Left lung (tissue), 14 donors: ENCODE measurements at places on chromosomes 2 and 18.

DNA sequence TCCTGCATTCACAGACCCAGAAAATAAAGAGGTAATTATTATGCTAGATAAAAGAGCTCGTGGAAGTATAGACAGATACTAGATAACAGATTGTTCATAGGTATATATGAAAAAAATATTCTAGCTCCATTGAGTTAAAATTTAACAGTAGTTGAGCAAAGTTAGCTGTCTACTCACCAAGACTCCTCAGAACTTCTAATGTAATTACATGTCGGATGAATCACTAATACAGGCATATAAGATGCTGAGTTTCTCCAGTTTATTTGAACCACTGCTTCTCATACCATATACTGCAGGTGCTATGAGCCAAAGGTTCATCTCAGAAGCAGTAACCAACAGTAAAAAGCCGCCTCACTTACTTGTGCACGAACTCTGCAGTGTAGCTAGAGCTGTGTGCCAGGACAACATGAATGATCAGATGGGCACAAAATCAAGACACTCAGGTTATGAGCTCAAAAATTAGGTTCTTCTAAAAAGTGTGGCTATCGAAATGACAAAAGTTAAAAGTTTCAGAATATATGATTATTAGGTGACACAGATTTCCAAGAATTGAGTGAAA is 373.4 kb downstream of the NCKAP5 start:
- no peak for DNase-seq

DNA sequence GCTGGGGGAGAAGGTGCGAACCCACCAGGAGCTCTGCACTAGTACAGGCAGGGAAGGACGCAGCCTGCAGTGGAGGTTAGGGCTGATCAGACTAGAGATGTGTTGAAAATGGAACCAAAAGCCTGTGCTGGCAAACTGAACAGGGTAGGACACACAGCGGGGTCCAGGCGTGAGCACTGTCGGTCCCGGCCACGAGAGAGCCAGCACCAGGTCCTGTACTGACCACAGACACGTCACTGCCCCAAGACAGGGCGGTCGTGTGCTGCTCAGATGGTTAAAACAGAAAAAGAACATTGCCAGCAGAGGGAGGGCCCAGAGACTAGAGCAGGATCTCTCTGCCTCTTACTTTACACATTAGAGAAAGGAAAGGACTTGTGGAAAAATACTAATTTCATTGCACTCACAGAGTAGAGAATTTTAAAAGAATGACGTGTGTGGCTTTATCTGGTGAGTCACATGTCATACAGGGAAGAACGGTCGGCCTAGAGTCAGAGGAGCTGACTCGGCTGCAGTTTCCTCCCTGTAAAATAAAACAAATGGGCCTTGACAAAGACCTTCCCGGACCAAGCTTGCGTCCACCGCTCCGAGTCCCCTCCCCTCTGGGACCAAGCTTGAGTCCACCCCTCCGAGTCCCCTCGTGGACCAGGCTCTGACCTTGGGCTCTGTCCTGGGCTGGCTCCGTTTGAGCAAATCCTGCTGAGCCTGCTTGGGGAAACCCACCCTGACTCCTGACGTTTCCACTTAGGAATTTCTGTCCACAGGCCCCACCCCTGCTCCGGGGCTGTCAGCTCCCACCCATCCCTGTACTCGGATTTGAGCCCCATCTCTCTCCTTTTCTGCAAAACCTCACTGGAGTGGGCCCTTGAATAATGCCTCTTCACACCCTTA is 16.7 kb upstream of the ADI1 start:
- peak; percentile 72 for DNase-seq

DNA sequence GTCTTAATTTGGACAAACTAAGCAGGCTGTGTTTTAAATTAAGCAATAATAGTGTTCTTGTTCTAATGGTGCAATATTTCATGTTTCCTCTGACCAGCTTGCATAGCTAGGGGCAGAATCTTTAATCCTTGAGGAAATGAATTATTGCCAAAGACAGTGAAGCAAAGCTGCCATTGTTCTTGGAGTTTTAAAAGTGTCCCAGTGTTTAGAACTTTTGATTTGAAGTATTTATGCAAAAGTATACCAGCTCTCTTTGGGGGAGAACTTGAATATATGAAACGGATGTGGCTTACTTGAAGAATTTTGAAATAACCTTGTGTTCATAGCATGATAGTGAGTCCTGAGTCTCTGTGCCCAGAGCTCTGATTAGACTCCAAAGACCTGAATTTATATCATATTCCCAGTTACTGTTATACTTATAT is 33.4 kb downstream of the ITGA6 start:
- no peak for DNase-seq

DNA sequence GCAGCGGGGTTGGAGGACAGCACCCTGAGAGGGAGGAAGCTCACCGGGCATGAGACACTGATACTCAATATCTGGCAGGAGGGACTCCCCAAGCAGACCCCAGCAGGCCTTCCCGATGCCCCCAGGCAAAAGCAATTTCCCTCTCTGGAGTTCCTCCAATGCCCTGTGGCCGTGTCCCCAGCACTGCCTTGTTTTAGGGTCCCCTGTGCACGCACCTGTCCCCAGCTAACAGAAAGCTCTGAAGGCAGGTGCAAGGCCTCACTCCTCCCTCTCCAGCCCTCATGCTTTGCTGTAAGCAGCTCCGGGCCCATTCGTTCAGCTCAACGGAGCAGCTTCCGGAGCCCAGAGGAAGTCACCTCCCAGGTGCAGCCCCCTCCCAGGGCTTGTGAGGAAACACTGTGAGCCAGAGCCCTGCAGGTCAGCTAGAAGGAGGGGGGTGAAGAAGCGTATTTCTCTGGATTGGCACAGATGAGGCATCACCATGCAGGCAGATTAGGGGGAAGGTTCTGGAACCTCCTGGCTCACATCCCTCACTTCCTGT is 50.3 kb upstream of the ID2 start:
- peak; percentile 51 for DNase-seq
